ENCODE measurements at places on chromosomes 7 and 10. TPM values are rescaled to one million over a fixed set of nuclear protein-coding genes. Genes with fewer than 3 reads are reported as not detected.

The C10orf143 gene
- polyA plus RNA-seq, result 4.2 TPM

The UBE3C gene
- 30.8 TPM for polyA plus RNA-seq

The LRRC18 gene
- not detected for polyA plus RNA-seq

The SEMA3D gene
- polyA plus RNA-seq, result 4.0 TPM

The OR13A1 gene
- polyA plus RNA-seq, result not detected

The PTPN20 gene
- 0.13 TPM for polyA plus RNA-seq

The RBM20 gene
- not detected for polyA plus RNA-seq

The NUTM2E gene
- polyA plus RNA-seq, result not detected

The VOPP1 gene
- 27.5 TPM for polyA plus RNA-seq

The PTPRE gene
- polyA plus RNA-seq, result 4.7 TPM

The LRRC61 gene
- not detected for polyA plus RNA-seq

The SLC16A9 gene
- polyA plus RNA-seq, result not detected
